ENCODE measurements at places on chromosomes 7 and 10. TPM values are rescaled to one million over a fixed set of nuclear protein-coding genes. Genes with fewer than 3 reads are reported as not detected.

The PRRT4 gene
- total RNA-seq, result 4.0 TPM

The FAM13C gene
- 0.42 TPM for total RNA-seq

The PARP12 gene
- 17.7 TPM for total RNA-seq

The TMEM184A gene
- 34.8 TPM for total RNA-seq

The TYW1B gene
- 2.4 TPM for total RNA-seq

The CHRM2 gene
- not detected for total RNA-seq

The TMEM213 gene
- total RNA-seq, result not detected

The LIPN gene
- not detected for total RNA-seq

The CCAR1 gene
- total RNA-seq, result 84.4 TPM

The ZNF22 gene
- 13.5 TPM for total RNA-seq

The SMO gene
- total RNA-seq, result 12.8 TPM

The COL1A2 gene
- 3.0 TPM for total RNA-seq

The FANK1 gene
- 5.4 TPM for total RNA-seq

The LOXL4 gene
- total RNA-seq, result 1.3 TPM

The OPALIN gene
- total RNA-seq, result not detected

The VWC2 gene
- total RNA-seq, result not detected

- H3K27me3 ChIP-seq, result no peaks in the 10 kb centered on the region
- H3K4me1 ChIP-seq, result no peaks in the 10 kb centered on the region
- no peaks in the 10 kb centered on the region for H3K36me3 ChIP-seq
Measured at GRCh38 chr7:155463114-155463811, 5.3 kb downstream of the EN2 start.

GRCh38 chr10:90424730-90425129, 433.1 kb downstream of the HTR7 start:
- no peak for DNase-seq
- no peak overlapping the region for H3K4me3 ChIP-seq
- no peaks in the 10 kb centered on the region for H3K27me3 ChIP-seq
- no peaks in the 10 kb centered on the region for H3K4me1 ChIP-seq

- DNase-seq, result no peak
- H3K27me3 ChIP-seq, result no peaks in the 10 kb centered on the region
- no peaks in the 10 kb centered on the region for H3K36me3 ChIP-seq
- peaks cover 27% of the 10 kb centered on the region for H3K4me1 ChIP-seq
- H3K27ac ChIP-seq, result no peak overlapping the region
- no peak overlapping the region for H3K4me3 ChIP-seq
Measured at GRCh38 chr10:132400041-132400546, 3.1 kb downstream of the PWWP2B start.

DNA sequence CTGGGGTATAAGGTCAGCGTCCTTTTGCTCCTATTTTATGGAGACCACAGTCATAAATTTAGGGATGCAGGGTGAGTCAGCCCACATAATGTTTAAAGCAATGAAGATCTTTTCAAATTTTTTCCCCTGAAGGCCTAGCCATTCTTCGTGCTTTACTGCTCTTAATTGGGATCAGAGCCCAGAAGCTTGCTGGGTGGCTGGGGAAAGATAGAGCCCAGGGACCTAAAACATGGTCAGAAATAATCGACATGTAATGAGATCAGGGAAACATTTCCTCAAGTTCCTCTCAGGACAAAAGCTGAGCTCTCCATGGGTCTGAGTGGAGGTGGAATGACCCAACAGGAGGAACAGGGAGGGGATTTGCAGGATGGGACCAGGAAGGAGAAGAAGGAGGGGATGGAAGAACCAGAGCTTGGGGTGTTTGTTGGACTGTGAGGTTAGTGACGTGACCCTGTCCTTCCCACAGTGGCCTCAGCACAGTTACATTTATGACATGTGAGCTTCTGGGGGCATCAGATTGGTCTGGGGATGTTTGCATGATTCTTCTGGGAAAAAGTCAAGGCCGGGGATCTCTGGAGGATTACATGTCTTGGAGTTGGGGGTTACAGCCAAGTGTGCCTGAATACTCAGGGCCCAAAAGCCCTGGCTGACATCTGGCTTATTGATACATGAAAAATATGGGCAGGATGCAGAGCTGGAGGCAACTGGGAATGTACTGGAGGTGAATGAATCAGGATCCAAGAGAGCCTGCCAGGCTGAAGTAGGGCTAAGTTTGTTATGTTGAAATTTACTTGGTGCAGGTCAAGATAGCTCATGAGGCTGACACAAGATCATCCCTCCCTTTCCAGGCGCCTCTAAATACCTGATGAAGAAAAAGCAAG, 477.9 kb downstream of the RPS24 start:
- no peak for DNase-seq
- H3K27me3 ChIP-seq, result 0 out of 2 replicates have a peak, but pooled peaks cover 3% of the 10 kb centered on the region
- no peaks in the 10 kb centered on the region for H3K36me3 ChIP-seq
- no peak overlapping the region for H3K4me3 ChIP-seq
- no peak overlapping the region for H3K27ac ChIP-seq

GRCh38 chr7:112372101-112372500, 78.2 kb upstream of the IFRD1 start:
- no peak overlapping the region for H3K27ac ChIP-seq
- DNase-seq, result no peak
- no peaks in the 10 kb centered on the region for H3K4me1 ChIP-seq
- no peaks in the 10 kb centered on the region for H3K36me3 ChIP-seq
- no peaks in the 10 kb centered on the region for H3K27me3 ChIP-seq
- H3K4me3 ChIP-seq, result no peak overlapping the region

DNA sequence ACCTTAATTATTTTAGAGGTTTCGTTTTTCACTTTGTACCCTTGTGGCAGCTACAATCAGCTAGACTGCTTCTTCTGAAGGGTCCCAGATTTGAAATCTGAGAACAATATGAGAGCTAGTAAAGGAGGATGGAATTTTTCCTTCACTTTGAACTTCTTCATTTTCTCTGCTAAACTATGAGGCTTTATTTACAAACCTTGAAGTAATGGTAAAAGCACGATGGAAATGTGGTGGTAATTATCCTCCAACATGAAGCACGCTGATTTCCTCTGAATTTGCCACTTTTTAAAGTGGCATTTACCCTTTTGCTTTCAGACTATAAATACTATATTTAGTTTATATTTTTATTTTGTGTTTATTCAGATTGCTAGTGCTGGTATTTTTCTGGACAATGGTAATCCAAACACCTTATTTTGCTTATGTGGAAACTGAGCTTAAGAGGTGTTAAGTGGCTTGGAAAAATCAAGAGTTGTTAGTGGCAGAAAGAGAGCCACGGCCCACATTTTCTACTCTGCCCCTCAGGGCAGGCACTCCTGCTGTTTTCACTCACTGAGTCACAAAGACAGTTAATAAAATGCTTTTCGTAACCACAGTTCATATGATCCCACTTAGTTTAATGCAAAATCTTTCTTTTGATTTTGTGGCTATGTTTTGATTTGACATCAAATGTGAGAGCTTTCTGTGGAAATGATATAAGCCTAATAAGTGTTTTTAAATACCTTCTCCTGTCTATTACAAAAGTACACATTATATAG, 2.7 kb downstream of the SSMEM1 start:
- DNase-seq, result no peak
- H3K36me3 ChIP-seq, result no peaks in the 10 kb centered on the region
- H3K4me1 ChIP-seq, result peaks cover 7% of the 10 kb centered on the region

GRCh38 chr10:53064614-53065013, 292.0 kb upstream of the MBL2 start:
- no peak for DNase-seq
- no peaks in the 10 kb centered on the region for H3K27me3 ChIP-seq
- H3K4me3 ChIP-seq, result no peak overlapping the region
- no peak overlapping the region for H3K27ac ChIP-seq
- no peaks in the 10 kb centered on the region for H3K36me3 ChIP-seq

DNA sequence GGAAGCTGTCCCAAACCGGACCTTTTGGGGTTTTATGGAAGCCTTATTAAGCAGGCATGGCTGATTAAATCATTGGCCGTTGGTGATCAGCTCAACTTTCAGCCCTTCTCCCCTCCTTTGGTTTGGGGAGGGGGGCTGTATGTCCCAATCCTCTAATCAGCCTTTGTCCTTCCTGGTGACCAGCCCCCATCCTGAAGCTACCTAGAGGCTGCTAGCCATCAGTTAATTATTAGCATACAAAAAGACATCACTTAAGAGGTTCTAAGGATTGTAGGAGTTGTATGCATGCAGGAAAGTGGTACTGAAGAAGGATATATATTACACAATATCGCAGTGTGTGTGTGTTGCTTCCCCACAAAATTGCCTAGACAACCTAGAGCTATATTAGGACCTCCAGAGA, 553.3 kb upstream of the FZD8 start:
- no peak for DNase-seq
- H3K4me1 ChIP-seq, result no peaks in the 10 kb centered on the region
- H3K4me3 ChIP-seq, result no peak overlapping the region
- H3K27me3 ChIP-seq, result no peaks in the 10 kb centered on the region
- no peak overlapping the region for H3K27ac ChIP-seq

DNA sequence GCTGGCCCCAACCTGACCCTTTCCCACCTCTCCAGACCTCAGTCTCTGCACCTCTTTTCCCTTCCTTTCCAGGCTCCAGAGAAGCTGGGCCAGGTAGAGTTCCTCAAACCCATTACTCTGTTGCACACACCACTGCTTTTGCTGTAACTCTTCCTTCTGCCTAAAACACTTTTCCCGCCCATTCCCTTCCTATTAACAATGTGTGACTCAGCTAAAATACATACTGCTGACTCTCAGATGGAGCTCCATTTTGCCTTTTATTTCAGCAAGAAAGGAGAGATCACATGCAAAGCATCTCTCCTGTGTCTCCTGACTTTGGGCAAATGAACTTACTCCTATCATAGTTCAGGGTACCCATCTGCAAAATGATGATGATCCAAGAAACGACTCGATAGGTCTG, 201.0 kb downstream of the CALN1 start:
- no peak for DNase-seq
- no peak overlapping the region for H3K27ac ChIP-seq
- H3K27me3 ChIP-seq, result no peaks in the 10 kb centered on the region
- no peaks in the 10 kb centered on the region for H3K4me1 ChIP-seq

GRCh38 chr10:70462349-70462984, 16.1 kb upstream of the PALD1 start:
- no peaks in the 10 kb centered on the region for H3K36me3 ChIP-seq
- H3K4me3 ChIP-seq, result peak overlapping the region; percentile 22
- peaks cover 31% of the 10 kb centered on the region for H3K4me1 ChIP-seq

DNA sequence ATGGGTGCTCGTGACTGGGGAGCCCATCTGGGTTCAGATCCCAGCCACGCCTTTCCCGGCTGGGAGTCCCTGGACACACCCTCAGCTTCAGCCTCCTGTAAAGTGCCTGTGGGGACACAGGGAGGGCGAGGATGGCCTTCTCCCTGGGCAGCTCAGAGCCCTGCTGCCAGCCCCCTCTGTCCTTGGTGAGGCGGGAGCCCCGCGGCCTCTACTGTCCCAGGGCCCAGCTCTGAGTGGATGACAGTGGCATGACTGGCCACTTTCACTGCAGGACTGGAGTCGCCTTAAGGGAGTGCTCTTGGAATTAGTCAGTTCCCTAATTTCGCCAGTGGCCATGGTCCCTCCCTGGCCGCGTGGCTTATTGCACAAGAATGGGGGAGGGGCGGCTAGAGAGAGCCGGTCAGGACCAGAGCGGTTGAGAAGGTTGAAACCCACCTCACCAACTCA, 4.6 kb downstream of the BRI3 start:
- H3K27ac ChIP-seq, result peak overlapping the region; percentile 68
- DNase-seq, result peak; percentile 68
- H3K4me3 ChIP-seq, result peak overlapping the region; percentile 41
- peaks cover 5% of the 10 kb centered on the region for H3K36me3 ChIP-seq

DNA sequence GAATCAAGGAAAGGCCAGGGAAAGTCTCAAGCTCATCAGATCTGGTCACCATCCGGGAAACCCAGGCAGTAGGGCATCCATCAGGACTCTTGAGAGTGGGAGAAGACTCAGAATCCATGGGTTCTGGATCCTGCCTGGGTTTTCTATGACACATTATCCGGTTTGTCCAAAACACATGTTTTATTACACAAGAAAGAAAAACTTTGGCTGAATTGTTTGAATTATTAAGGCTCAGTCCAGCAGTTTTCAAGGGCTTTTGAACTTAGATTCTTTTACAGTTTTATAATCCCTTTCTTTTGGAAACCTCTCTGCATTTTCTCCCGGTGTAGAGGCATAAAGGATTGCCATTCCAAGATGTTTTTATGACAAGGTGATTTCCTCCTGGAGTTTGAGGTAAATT, 528.5 kb upstream of the MGMT start:
- no peaks in the 10 kb centered on the region for H3K36me3 ChIP-seq
- H3K4me1 ChIP-seq, result no peaks in the 10 kb centered on the region
- peaks cover 4% of the 10 kb centered on the region for H3K27me3 ChIP-seq
- no peak overlapping the region for H3K4me3 ChIP-seq
- H3K27ac ChIP-seq, result no peak overlapping the region

GRCh38 chr7:108480311-108480710, 24.1 kb upstream of the NRCAM start:
- H3K27ac ChIP-seq, result no peak overlapping the region
- H3K4me3 ChIP-seq, result no peak overlapping the region
- H3K27me3 ChIP-seq, result no peaks in the 10 kb centered on the region

- no peaks in the 10 kb centered on the region for H3K36me3 ChIP-seq
- no peaks in the 10 kb centered on the region for H3K4me1 ChIP-seq
- H3K4me3 ChIP-seq, result no peak overlapping the region
- no peak for DNase-seq
- H3K27me3 ChIP-seq, result peaks cover 52% of the 10 kb centered on the region
Measured at GRCh38 chr10:128230401-128230800, 104.2 kb upstream of the MKI67 start.

- H3K4me3 ChIP-seq, result no peak overlapping the region
- peaks cover 53% of the 10 kb centered on the region for H3K36me3 ChIP-seq
- no peak for DNase-seq
- H3K27me3 ChIP-seq, result no peaks in the 10 kb centered on the region
Measured at GRCh38 chr10:128096486-128097199, 29.6 kb downstream of the MKI67 start.

GRCh38 chr10:122165484-122166276, 105.4 kb upstream of the BTBD16 start:
- no peak for DNase-seq
- H3K36me3 ChIP-seq, result no peaks in the 10 kb centered on the region
- no peak overlapping the region for H3K27ac ChIP-seq
- no peaks in the 10 kb centered on the region for H3K4me1 ChIP-seq
- H3K4me3 ChIP-seq, result no peak overlapping the region
- H3K27me3 ChIP-seq, result no peaks in the 10 kb centered on the region

DNA sequence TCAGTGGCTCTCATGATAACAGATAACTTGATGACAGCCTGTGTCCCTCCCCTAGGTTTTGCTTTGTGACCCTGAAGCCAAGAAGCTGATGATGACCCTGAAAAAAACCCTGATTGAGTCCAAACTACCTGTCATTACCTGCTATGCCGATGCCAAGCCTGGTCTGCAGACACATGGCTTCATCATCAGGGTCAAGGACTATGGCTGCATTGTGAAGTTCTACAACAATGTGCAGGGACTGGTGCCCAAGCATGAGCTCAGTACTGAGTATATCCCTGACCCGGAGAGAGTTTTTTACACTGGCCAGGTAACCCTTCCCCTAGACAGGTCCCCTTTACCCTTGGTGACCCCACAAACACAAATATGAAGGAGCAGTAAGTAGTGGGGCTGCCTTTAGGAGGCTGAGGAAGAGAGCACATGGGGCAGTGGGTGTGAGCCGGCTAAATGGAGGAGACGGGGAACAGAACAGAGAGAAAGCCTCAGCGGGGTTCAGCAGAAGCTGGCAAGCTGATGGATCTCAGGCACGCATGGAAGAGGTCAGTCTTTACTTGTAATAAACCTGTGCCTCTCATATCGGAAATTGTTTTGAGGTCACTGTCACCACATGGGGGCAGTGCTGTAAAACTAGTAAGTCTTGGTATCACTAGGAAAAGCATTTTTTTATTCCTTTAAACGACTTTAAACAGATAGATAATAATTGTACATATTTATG, 20.2 kb downstream of the PDCD11 start:
- no peaks in the 10 kb centered on the region for H3K27me3 ChIP-seq
- peak; percentile 58 for DNase-seq
- H3K27ac ChIP-seq, result no peak overlapping the region
- no peaks in the 10 kb centered on the region for H3K4me1 ChIP-seq
- H3K36me3 ChIP-seq, result peaks cover 91% of the 10 kb centered on the region

All from HCT116 (cell line).